ENCODE measurements at places on chromosomes 12 and 14. TPM values are rescaled to one million over a fixed set of nuclear protein-coding genes. Genes with fewer than 3 reads are reported as not detected.

The NKX2-1 gene
- 0.45 TPM for total RNA-seq

The SERPINA10 gene
- not detected for total RNA-seq

The PTPRO gene
- total RNA-seq, result 0.52 TPM

The GSG1 gene
- total RNA-seq, result not detected

The TEAD4 gene
- total RNA-seq, result 33.6 TPM

The INSM2 gene
- total RNA-seq, result not detected

The PYGL gene
- total RNA-seq, result 15.0 TPM

The GDF3 gene
- total RNA-seq, result not detected

The EML5 gene
- 3.7 TPM for total RNA-seq

The USP15 gene
- total RNA-seq, result 49.7 TPM

The IQSEC3 gene
- 2.3 TPM for total RNA-seq

The MAP1LC3B2 gene
- total RNA-seq, result 0.83 TPM

The WNT1 gene
- not detected for total RNA-seq

All from esophagus muscularis mucosa (tissue), 4 donors.